ENCODE measurements at places on chromosomes 4 and X. TPM values are rescaled to one million over a fixed set of nuclear protein-coding genes. Genes with fewer than 3 reads are reported as not detected.

The TLL1 gene
- total RNA-seq = not detected

- DNase-seq = no peak
Observed at GRCh38 chrX:34917146-34917545, 25.4 kb upstream of the FAM47B start.

GRCh38 chr4:153564630-153565525 lies 98.7 kb downstream of the TMEM131L start:
- DNase-seq = no peak

DNA sequence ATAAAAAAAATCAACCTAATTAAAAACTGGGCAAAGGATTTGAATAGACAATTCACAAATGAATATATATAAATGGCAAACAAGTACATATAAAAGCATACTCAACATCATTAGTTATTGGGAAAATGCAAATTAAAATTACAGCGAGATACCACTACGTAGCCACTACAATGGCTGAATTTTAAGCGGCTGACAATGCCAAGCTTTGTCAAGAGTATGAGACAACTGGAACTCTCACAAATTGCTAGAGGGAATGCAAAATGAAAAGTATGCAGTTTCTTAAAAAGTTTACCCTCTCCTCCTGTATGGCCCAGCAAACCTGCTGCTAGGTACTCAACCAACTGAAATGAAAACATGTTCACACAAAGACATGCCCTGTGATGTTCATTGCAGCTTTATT lies 34.8 kb downstream of the ZFP42 start:
- DNase-seq = no peak

GRCh38 chr4:82780752-82781231 lies 17.8 kb downstream of the SCD5 start:
- DNase-seq = no peak

The PLXNB3 gene
- total RNA-seq = not detected

The SYAP1 gene
- 65.2 TPM for total RNA-seq

DNA sequence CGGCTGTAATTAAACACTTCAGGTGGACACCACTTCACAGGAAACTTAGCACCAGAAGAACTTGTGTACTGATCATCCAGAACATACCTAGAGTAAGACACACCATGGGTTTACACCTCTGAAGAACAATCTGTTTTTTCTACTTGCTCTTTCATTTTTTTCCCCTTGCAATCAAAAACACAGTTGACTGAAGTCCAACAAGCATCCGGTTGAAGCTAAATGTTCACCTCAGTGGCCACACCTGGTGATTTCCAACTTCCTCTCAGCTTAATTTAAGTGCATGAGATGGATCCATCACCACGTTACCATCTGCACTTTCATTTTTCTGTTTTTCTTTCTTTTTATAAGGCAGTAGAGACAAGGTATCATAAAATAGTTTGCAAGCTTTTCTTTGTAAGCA lies 4.9 kb upstream of the TXK start:
- DNase-seq = no peak

DNA sequence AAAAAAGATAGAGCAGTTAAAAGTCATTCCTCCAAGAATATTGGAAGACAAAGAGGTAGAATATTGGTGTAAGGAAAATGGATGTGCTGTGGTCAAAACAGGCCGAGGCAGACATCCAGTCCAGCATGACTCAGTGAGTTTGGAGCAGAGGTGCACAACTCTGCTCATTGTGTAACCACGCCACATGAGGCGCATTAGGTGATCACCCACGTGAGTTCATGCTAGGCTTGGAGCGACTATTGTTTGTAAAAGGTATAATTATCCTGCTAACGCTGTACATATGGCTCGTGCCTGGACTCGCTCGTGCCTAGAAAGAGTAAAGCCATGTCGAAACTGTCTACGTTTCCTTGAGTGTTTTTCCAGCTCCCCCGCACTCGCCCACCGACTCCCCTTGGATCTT lies 23.9 kb downstream of the C4orf54 start:
- DNase-seq = no peak

GRCh38 chr4:59689149-59689548 lies 1511.0 kb upstream of the ADGRL3 start:
- DNase-seq = no peak

- DNase-seq = no peak
Observed at GRCh38 chr4:116598980-116599789, 486.2 kb downstream of the TRAM1L1 start.

DNA sequence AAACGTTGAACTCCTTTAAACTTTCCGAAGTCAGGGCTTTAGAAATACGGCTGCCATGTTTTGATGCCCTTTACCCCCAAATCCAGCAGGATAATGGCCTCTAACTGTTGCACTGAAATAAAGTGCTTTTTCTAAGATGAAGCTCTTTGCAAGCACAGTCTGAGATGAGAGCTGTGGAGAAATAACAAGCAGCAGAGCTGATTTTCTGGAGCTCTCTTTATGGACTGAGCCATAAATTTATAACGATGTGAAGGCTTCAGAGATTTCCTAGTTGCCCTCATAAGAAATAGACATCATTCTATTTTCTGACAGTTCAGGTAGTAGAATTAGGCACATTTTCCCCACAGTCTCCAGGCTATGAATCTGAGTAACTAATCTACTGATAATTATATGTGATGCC lies 567.3 kb downstream of the PDHA2 start:
- no peak for DNase-seq

The DIAPH2 gene
- 11.7 TPM for total RNA-seq

- DNase-seq = no peak
Observed at GRCh38 chrX:40349251-40349650, 231.5 kb upstream of the ATP6AP2 start.

DNA sequence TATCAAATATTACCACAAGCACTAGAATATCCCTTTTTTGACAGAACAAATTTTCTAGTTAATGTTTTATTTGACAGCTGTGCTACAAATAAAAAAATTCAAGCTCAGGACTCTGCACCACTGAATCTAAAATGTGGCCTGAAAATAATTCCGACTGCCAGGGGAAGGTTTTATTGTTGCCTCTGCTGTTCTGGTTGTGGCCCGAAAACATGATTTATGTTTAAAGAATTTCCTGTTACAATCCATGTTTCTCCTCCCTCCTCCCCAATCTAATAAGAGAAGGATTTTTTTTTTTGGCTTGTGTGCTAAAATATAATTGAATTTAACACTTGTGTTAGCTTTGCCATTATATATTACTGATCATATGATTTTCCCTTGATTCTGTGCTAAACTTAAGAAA lies 227.8 kb downstream of the DCLK2 start:
- DNase-seq = no peak

The CHST7 gene
- total RNA-seq = 4.6 TPM

The SCML1 gene
- total RNA-seq = 60.3 TPM

GRCh38 chr4:113272523-113272922 lies 223.1 kb downstream of the ANK2 start:
- DNase-seq = no peak

DNA sequence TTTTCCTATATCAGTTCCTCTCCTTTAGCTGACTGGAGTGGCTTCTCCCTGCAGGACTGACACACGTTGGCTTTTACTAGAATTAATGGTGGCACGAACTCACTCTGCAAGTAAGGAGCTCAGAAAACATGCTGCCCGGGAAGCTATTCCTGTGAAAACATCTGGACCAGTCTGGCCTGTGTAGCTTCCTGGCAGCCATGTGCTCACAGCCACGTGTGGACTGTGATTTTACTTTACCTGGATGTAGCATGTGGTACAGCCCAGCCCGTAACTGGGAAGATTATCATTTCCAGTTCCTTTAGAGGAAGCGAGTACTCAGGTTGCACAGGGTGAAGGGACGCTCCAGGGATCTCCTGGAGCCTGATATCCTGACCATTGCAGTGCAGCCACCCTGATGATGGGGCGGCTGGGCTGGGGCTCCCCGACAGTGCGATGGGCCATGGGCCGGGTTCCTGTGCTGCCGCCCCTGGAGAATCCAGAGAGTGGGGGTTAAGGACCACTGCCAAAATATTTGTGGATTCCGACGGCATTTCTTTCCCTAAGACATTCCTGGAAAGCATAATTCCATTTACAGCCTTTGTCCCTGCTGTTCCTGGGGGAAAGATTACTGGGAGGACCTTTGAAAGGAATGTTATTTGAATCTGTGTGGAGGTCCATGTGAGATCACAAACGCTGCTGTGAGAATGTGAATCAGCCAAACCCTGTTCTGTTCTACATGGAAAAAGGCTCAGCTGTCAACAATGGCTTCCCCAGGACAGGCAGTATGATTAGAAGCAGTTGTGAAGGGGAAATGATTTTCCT lies 35.0 kb downstream of the PROM1 start:
- DNase-seq = no peak

The CPZ gene
- not detected for total RNA-seq

All from CD4-positive, alpha-beta T cell (primary cell).